ENCODE measurements at places on chromosomes 7 and 10.

GRCh38 chr7:1062296-1063294 lies 18.2 kb downstream of the GPR146 start:
- peaks cover 17% of the 10 kb centered on the region for H3K4me1 ChIP-seq
- no peak overlapping the region for H3K4me3 ChIP-seq
- no peak overlapping the region for H3K27ac ChIP-seq
- no peaks in the 10 kb centered on the region for H3K36me3 ChIP-seq

DNA sequence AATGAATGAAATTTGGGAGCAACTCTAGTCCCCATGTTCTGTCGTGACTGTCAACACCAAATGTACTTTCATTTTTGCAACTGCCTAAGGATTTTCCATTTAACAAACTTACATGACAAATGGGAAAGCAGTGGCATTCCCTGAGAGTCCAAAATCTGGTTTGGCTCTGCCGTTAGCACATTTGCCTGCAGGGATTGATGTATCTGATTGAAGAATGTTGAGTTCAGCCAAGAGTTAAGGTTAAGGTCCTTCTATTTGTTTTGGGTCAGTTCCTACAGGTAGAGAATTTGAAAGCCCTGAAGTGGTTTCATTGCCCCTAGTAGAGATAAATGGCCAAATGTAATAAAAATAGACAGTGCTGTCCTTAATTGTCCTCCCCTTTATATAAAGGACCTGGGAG lies 406.5 kb upstream of the GALNT17 start:
- H3K27me3 ChIP-seq: no peaks in the 10 kb centered on the region
- no peaks in the 10 kb centered on the region for H3K36me3 ChIP-seq
- H3K4me3 ChIP-seq: no peak overlapping the region
- DNase-seq: no peak
- peaks cover 20% of the 10 kb centered on the region for H3K4me1 ChIP-seq
- peak overlapping the region; percentile 8 for H3K27ac ChIP-seq

- peaks cover 3% of the 10 kb centered on the region for H3K27me3 ChIP-seq
- DNase-seq: no peak
- H3K4me1 ChIP-seq: no peaks in the 10 kb centered on the region
- no peak overlapping the region for H3K4me3 ChIP-seq
- no peaks in the 10 kb centered on the region for H3K36me3 ChIP-seq
These were observed 45.6 kb downstream of the MKI67 start for GRCh38 chr10:128080641-128081040.

DNA sequence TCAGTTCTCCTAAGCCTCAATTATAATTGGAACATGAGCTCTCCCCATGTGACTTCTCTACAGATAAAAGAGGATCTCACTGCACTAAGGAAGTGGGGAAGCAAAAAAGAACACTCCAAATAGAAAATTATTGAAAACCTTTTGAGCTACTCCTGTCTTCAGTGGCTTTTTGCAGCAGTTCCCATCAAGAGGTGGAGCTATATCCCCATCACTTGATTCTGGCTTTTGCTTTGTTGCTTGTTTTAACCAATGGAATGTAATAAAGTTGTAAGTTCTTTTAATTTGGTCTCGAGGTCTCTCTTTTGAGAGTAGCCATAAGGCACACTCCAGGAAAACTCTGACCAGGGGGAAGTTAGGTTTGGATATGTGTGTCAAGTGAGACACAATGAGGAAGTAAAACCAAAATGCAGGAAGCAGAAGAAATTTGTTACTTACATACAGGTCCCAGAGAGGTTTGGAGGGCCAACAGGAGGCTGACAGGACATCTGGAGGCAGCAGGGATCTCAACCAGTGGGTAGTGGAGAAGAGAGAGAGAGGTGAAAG lies 569.4 kb downstream of the HTR7 start:
- no peaks in the 10 kb centered on the region for H3K27me3 ChIP-seq
- H3K4me3 ChIP-seq: no peak overlapping the region
- DNase-seq: no peak
- H3K4me1 ChIP-seq: no peaks in the 10 kb centered on the region

GRCh38 chr10:125928928-125929585 lies 32.7 kb downstream of the FANK1 start:
- no peaks in the 10 kb centered on the region for H3K27me3 ChIP-seq
- DNase-seq: no peak
- H3K36me3 ChIP-seq: no peaks in the 10 kb centered on the region
- H3K27ac ChIP-seq: no peak overlapping the region

- peak overlapping the region; percentile 37 for H3K27ac ChIP-seq
- no peak for DNase-seq
- H3K4me3 ChIP-seq: no peak overlapping the region
- H3K4me1 ChIP-seq: no peaks in the 10 kb centered on the region
- no peaks in the 10 kb centered on the region for H3K27me3 ChIP-seq
These were observed 135.9 kb downstream of the CUX1 start for GRCh38 chr7:101953248-101953819.

GRCh38 chr7:130273081-130273932 lies 6.6 kb downstream of the CPA2 start:
- no peak for DNase-seq
- H3K27me3 ChIP-seq: peaks cover 2% of the 10 kb centered on the region
- H3K36me3 ChIP-seq: no peaks in the 10 kb centered on the region
- H3K4me3 ChIP-seq: no peak overlapping the region
- H3K27ac ChIP-seq: no peak overlapping the region
- peaks cover 10% of the 10 kb centered on the region for H3K4me1 ChIP-seq

- no peak overlapping the region for H3K4me3 ChIP-seq
- no peaks in the 10 kb centered on the region for H3K4me1 ChIP-seq
- no peaks in the 10 kb centered on the region for H3K27me3 ChIP-seq
- no peak for DNase-seq
These were observed 168.7 kb upstream of the LYZL1 start for GRCh38 chr10:29120216-29120615.

Data from liver (tissue), 10 donors.